ENCODE measurements at places on chromosomes 1 and 21.

GRCh38 chr21:35521293-35521692 is 472.2 kb upstream of the RUNX1 start:
- no peak for DNase-seq

DNA sequence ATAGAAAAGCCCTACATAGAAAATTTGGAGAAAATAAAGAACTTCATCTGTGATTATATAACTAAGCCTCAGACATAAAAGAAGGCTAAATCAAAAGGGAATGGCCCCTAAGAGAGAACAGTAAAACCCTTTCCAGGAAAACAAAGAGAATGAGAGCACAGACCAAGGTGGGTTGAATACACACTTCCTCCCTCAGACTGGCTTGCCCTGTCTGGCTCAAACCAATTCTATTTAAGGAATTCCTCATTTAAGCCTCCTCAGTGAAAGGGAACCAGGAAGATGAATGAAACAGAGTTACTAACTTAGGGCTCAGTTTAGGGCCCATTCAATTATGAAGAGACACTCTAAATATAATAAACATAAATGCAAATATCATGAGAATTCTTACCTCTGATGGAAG is 10.6 kb upstream of the SYT14 start:
- no peak for DNase-seq

DNA sequence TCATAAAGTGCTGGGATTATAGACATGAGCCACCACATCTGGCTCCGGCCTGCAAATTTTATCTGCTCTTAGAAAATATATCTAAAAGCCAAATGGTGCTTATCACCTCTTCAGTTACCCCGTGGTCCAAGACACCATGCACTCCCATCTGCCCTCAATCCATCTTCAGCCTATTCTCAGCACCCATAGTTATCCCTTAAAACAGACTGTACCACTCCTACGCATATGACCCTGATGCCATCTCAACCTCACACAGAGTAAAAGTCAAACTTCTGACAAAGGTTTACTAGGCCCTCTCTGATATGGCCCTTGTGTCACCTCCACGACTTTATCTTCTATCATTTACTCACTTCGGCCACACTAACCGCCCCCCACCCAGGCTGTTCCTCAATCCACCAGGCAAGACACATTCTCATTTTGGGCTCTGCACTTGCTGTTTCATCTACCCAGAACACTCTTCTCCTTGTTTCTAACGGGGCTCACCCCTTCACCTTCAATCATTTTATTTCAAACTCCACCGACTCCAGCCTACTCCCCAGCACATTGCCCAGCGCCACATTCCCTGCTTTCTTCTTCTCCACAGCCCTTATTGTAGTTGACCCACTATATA is 33.0 kb downstream of the USP48 start:
- no peak for DNase-seq

DNA sequence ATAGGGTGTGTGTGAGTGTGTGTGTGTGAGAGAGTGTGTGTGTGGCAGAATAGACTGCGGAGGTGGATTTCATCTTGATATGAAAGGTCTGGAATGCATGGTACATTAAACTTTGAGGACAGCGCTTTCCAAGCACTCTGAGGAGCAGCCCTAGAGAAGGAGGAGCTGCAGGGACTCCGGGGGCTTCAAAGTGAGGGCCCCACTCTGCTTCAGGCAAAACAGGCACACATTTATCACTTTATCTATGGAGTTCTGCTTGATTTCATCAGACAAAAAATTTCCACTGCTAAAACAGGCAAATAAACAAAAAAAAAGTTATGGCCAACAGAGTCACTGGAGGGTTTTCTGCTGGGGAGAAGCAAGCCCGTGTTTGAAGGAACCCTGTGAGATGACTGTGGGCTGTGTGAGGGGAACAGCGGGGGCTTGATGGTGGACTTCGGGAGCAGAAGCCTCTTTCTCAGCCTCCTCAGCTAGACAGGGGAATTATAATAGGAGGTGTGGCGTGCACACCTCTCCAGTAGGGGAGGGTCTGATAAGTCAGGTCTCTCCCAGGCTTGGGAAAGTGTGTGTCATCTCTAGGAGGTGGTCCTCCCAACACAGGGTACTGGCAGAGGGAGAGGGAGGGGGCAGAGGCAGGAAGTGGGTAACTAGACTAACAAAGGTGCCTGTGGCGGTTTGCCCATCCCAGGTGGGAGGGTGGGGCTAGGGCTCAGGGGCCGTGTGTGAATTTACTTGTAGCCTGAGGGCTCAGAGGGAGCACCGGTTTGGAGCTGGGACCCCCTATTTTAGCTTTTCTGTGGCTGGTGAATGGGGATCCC is 18.3 kb upstream of the HDAC1 start:
- DNase-seq, result peak; percentile 83

- DNase-seq, result no peak
These were observed 40.4 kb downstream of the TRIM11 start for GRCh38 chr1:228366062-228366865.

- DNase-seq, result no peak
These were observed 36.4 kb upstream of the COL6A2 start for GRCh38 chr21:46061518-46061917.

DNA sequence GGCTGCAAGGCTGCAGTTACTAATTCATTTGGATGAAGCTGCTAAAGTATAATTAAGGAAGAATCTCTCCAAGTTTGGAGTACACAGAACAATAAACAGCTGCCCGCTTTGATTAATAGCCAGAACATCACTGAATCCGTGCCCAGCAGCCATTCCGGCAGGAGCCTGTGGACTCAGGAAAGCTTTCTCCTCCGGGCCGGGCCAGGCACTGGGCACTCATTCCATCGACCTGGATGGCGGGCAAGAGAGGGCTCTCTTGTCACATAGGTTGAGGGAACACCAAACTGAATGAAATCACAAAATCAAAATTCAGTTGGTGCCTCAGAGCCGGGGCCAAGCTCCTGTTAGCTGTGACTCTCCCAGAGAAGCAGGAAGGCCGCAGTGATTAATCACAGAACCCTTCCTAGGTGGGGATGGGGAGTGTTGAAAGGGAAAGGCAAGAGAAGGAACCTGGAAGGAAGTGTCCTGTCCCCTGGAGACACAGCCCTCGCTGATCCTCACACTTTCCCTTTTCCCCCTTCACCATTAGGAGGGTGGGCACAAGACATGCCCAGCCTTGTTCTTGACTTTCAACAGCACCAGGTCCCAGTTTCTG is 306.7 kb downstream of the NPHP4 start:
- DNase-seq, result no peak

- DNase-seq, result no peak
These were observed 11.9 kb downstream of the ALPL start for GRCh38 chr1:21520899-21521716.

GRCh38 chr1:6904476-6905170 is 119.4 kb downstream of the CAMTA1 start:
- no peak for DNase-seq
